ENCODE measurements at places on chromosomes 16 and 17. TPM values are rescaled to one million over a fixed set of nuclear protein-coding genes. Genes with fewer than 3 reads are reported as not detected.

DNA sequence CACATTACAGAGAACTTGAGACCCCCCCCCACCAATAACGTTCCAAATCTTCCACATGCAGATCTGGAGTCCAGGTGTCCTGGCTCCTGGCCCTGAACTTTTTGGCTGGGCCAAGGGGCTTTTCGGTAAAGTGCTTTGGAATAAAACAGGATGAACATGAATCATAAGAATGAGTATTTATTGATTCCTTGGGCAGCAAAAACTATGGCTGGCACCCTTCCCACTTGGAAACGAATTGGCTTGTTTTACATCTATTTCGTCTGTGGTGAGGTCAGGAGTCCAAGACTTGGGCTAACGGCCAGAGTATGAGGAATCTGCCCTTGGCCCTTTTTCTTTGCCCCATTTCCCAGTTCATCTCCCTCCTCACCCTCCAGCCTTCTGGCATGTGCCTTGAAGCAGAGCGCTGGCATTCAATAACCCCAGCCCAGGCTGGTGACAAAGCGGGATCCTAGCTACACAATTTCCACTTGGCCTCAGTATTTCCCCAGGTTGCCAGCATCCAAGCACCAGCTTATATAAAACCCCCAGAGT lies 4.1 kb upstream of the UBTF start:
- DNase-seq: no peak

DNA sequence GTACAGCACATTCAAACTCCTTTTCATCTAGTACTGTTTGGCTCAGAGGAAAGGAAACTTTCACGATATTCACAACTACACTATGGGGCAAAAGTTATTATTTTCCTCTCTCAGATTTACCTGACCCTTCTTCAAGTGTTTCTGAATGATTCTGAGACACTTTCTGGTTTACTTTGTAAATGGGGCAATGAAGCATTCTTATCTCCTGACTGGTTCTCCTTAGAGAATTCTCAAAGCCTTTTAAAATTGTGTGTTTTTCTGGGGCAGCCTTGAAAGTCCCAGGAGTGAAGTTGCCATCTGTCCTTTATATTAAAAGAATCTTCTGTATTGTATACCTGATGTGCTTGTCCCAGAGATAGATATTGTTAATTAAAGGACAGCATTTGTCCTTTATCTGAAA lies 264.9 kb downstream of the FTO start:
- DNase-seq: no peak

- no peak for DNase-seq
Measured at GRCh38 chr16:65392806-65393565, 271.1 kb upstream of the CDH11 start.

DNA sequence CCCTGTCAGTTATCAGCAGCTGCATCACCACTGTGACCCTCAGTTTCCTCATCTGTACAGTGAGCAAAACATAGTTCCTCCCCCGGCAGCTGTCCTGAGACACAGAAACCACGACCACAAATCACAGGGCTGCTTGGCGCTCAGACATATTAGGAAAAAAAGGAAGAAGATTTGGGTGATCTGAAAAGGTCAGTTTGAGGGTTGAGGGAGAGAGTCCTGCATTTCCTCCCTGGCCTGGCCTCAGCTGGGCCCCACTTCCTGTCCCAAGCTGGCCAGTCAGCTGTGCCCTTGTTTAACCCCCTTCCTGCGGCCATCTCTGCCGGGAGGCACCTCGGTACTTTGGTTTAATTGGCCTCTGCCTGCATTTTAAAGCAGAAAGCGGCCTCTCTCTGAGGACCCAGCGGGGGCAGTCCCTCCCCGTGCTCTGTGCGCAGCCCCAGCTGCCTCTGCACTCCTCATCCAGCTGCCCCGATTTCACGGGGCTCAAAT lies 24.0 kb upstream of the CIBAR2 start:
- no peak for DNase-seq

GRCh38 chr17:59190806-59191205 lies 19.0 kb upstream of the SMG8 start:
- DNase-seq: no peak

GRCh38 chr16:75957870-75958269 lies 231.6 kb upstream of the CPHXL start:
- DNase-seq: no peak

HCRT gene
- total RNA-seq: not detected

CCL3 gene
- not detected for total RNA-seq

Data from neural progenitor cell (in vitro differentiated cells).